ENCODE measurements at places on chromosomes 1 and 21.

- no peak for DNase-seq
These were observed 18.1 kb downstream of the GALNT2 start for GRCh38 chr1:230085178-230085515.

DNA sequence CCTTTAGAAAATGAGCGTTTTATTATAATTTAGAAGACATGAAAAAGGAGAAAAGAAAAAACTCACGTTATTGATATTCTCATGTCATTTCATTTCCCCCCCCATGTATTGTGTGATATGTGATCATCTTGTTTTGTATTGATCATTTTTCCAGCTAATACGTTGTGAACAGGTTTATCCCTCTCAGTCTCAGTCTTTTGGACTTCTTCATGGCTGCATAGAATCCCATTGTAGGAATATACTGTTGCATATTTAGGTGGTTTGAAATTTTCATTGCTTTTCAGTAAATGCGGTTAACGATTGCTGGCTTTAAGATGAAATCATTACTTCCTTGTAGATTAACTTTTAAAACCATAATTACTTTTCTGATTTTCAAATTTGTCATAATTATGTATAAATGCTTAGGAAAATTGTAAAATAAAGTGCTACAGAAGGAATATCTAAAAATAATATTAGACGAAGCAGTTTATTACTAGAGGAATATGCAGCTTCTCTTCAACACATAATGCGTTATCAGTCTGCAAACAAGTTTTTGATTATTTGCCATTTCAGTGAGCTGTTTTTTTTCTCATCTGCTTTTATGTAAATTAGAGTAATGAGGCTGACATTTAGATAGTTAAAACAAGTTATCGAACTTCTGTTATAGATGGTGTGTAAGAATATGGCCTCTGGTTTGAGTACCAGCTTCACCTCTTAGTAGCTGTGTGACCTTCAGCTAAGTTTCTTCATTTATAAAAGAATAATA, 1.8 kb downstream of the SON start:
- DNase-seq: no peak

DNA sequence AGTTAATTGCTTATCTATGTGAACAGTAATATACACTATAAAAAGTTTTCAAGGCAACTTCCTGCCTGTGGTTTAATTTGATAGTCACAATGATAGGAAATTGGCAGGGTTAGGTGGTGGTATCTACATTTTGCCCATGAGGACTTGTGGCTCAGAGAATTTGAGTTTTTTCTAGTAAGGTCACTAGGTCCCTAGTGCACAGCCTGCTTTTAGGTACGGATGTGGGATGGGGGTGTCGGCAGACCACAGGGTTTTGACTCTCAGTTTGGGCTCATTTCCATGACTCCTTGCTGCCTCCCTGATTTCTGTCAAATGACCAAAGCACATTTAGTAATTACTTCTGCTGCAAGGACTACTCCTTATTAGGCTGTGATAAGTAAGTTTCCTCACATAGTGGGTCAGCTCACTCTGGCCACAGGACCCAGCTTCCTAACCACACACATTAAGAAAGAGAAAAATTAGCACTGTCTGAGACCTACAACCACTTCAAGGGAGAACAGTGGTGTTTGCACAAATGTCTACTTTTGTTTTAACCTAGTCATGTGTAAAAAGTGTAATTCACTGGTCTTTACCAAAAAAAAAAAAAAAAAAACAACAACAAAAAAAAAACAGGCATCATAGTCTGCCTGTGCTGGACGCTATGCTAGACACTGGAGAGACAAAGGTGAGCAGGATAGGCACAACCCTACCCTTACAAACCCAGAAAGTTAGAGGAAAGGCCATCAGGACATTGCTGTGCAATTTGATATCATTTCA, 43.7 kb downstream of the MRPL39 start:
- no peak for DNase-seq

GRCh38 chr1:15222653-15223303, 24.2 kb upstream of the FHAD1 start:
- no peak for DNase-seq

DNA sequence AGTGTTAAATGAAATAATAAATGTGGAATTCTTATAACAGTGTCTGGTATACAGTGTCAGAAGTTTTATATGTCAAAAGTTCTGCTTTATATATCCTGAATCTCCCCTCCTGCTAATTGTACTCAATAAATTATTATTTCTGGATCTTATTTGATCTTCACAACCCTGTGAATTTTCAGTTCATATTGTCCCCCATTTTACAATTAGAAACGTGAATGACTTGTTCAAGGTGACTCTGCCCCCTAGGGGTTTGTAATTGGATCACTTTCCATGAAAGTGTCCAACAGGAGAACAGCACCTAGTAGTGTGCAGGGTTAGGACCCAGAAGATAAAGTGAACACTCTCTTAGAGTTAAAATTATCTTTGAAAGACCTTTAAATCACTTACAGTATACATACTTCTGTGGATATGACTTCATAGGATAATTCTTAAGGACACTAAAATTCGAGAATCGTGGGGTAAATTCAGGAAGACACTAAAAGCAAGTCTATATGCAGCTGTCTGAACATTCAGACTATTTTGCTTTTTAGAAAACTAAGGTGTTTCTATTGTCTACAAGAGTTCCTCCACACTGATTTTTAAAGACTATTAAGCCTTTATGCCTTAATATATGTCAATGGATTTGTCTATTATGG, 4.5 kb upstream of the DDR2 start:
- no peak for DNase-seq

DNA sequence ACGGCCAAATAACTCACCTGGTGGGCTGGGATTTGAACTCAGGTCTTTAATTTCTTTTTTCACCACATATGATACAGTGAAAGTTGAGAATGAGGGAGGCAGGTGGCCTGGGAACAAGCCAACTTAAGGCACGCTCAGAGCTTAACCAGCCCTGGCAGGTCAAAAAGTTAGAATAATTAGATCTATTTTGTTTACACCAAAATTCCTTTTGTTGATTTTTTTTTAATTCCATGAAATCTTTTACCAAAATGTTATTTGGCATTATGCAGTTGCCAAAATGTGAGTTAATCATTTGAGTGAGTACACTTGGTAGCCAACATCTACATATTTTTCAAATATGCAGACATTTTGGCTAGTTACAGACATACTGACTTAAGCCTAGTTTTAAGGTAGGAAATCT, 36.8 kb downstream of the LHX8 start:
- DNase-seq: no peak

DNA sequence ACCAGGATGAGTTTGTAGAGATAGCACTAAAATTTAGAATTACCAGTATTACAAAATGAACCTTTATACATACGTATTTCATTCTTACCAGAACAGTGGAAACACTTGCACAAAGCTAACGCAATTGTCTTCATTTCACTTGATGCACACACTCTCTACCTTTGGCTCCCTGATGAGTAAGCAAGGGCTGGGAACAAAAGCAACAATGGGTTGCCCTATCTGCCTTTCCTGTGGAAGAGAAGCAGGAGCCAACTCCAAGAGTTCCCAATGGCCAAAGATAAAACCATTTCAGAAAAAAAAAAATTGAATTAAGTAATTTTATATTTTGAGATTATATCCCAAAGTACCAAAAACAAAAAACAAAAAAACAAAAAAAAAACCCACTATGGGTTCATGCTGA, 344.1 kb upstream of the GREM2 start:
- DNase-seq: no peak

GRCh38 chr1:153466908-153467307, 6.5 kb upstream of the S100A7 start:
- DNase-seq: no peak

All from amygdala (tissue), 56 donors.